Cardiac muscle cell (in vitro differentiated cells and primary cell): ENCODE measurements at places on chromosomes 11 and 22.
A peak's percentile ranks its signal among the peaks of the same experiment; 100 is the strongest.

- H3K4me1 ChIP-seq: no peaks in the 10 kb centered on the region
- H3K27ac ChIP-seq: no peak overlapping the region
- no peak overlapping the region for H3K4me3 ChIP-seq
- peaks cover 31% of the 10 kb centered on the region for H3K27me3 ChIP-seq
Measured at GRCh38 chr11:19789835-19790710, 77.4 kb downstream of the NAV2 start.

GRCh38 chr11:122100037-122100755 is 15.8 kb downstream of the BLID start:
- peak; percentile 87 for DNase-seq
- H3K27ac ChIP-seq: peak overlapping the region; percentile 91
- peaks cover 30% of the 10 kb centered on the region for H3K4me1 ChIP-seq
- peak overlapping the region; percentile 61 for H3K4me3 ChIP-seq
- no peaks in the 10 kb centered on the region for H3K36me3 ChIP-seq

DNA sequence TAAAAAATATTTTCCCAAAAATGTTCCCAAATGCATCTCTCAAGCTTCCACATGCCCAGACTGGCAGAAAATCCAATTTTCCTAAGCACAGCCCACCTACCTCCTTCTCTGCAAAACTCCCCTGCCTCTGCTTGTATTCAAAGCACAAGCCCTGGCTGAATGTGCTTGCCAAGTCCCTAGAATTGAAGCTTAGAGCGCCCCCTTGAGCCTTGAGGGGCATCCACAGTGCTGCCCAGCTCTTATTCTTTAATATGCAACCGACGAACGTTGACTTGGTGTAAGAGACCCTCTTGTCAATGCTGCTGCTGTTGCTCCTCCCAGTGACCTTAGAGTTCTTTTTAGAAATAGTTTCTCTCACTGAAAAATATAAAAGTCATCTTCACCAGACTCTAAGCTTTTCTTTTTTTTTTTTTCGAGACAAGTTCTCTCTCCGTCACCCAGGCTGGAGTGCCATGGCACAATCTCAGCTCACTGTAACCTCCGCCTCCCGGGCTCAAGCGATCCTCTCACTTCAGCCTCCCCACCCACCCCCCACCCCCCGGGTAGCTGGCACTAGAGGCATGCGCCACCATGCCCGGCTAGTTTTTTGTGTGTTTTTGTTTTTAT is 63.5 kb upstream of the CAPRIN1 start:
- H3K27me3 ChIP-seq: no peaks in the 10 kb centered on the region
- H3K4me1 ChIP-seq: no peaks in the 10 kb centered on the region
- DNase-seq: peak; percentile 93
- H3K4me3 ChIP-seq: no peak overlapping the region
- no peak overlapping the region for H3K27ac ChIP-seq

- peak overlapping the region; percentile 52 for H3K27ac ChIP-seq
- H3K4me3 ChIP-seq: no peak overlapping the region
- DNase-seq: peak; percentile 5
- H3K36me3 ChIP-seq: peaks cover 7% of the 10 kb centered on the region
- H3K4me1 ChIP-seq: no peaks in the 10 kb centered on the region
- no peaks in the 10 kb centered on the region for H3K27me3 ChIP-seq
Measured at GRCh38 chr11:73716153-73717056, 44.5 kb downstream of the RAB6A start.

- peaks cover 3% of the 10 kb centered on the region for H3K36me3 ChIP-seq
- no peaks in the 10 kb centered on the region for H3K27me3 ChIP-seq
- DNase-seq: no peak
- H3K4me3 ChIP-seq: no peak overlapping the region
- no peak overlapping the region for H3K27ac ChIP-seq
Measured at GRCh38 chr11:113365895-113366294, 21.7 kb upstream of the ANKK1 start.

DNA sequence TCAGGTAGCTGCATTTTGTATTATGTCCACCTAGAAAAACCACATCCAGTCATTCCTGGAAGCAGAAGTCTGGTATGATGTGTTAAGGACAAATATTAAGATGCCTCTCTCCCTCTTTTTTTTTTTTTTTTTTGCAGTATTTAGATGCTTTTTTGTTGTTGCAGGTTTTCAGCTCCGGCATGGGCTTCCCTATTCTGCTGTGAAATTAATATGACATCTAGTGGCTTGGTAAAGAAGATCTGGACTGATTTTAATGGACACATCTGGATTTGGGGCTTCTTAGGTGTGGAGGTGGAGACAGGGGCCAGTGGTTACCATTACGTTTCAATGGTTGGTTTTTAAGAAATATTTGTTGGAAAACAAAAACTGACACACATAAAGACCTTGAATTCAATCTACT is 47.5 kb upstream of the RASSF10 start:
- no peaks in the 10 kb centered on the region for H3K36me3 ChIP-seq
- peaks cover 5% of the 10 kb centered on the region for H3K27me3 ChIP-seq
- no peaks in the 10 kb centered on the region for H3K4me1 ChIP-seq
- DNase-seq: no peak
- no peak overlapping the region for H3K27ac ChIP-seq
- H3K4me3 ChIP-seq: no peak overlapping the region

DNA sequence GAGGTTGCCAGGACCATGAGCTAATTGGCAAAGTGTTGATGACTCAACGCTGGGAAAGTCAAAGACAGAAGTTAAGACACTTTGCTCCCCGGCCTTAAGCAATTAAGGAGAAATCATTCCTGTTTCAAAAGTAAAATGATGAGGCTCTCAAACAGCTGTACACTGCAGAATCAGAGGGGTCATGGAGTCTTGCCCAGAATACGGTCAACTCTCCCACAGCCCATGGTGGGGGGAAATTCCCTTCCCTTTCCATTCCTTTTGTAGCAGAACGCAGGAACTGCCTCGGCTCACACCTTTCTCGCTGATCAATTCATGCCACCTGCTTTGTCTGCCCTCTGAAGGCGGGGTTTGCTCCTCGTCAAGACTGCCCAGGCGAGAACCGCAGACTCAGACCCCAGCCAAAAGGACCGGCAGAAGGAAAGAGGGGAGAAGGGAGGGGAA is 52.8 kb downstream of the MN1 start:
- H3K4me1 ChIP-seq: peaks cover 13% of the 10 kb centered on the region
- H3K27me3 ChIP-seq: peaks cover 6% of the 10 kb centered on the region
- no peak overlapping the region for H3K27ac ChIP-seq

DNA sequence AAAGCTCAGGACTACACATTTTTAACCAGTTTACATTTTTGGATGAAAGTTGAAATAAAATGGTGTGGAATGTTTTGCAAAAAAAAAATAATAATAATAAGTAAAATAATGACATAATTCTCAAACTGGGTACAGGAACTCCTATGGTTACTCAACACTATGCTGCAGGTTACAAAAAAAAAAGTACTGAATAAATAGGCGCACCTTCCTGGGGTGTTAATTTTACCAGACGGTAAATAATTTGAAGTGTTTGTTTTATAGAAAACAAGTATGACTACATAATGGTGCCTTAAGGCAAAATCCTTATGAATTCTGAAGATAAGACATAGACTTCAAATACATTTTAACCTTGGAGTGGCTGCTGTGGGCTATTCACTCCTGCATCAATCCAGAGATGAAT is 76.5 kb downstream of the RELT start:
- no peak overlapping the region for H3K4me3 ChIP-seq
- no peak for DNase-seq
- H3K27ac ChIP-seq: no peak overlapping the region
- peaks cover 9% of the 10 kb centered on the region for H3K4me1 ChIP-seq
- no peaks in the 10 kb centered on the region for H3K27me3 ChIP-seq

GRCh38 chr11:9568161-9568853 is 5.2 kb upstream of the WEE1 start:
- H3K4me3 ChIP-seq: no peak overlapping the region
- no peaks in the 10 kb centered on the region for H3K36me3 ChIP-seq
- peak overlapping the region; percentile 98 for H3K27ac ChIP-seq
- no peaks in the 10 kb centered on the region for H3K27me3 ChIP-seq
- no peak for DNase-seq

DNA sequence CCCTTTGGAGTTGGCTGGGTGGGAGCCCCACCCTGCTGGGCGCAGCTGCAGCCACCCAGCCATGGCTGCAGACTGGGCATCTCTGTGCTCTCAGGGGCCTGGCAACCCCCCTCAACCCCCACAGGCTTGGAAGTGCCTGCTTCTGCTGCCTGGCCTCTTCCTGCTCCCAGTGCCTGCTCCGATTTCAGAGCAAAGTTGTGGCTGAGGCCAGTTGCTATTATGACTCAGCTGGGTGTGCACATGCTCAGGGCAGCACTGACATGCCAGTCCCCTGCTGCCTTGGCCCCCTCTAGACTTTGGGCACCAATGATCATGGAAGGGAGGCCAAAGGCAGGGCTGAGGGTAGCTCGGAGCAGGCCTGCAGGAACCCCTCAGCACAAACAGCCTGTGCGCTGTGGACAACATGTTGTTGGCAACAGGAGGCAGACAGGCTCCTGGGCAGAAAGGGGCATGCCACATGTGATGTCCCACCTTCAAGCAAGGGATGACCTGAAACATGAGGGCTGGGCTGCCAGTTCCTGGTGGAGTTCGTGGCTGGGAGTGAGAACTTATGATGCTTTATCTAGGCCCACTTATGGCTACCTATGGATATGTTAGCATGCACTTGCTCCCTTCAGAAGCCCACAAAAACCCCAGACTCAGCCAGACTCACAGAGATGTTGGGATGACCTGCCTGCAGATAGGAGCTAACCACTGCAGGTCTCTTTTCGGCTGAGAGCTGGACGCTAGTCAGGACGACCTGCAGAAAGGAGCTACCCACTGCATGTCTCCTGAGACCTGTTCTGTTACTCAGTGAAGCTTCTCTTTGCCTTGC is 96.4 kb upstream of the AMOTL1 start:
- H3K27ac ChIP-seq: no peak overlapping the region
- H3K4me1 ChIP-seq: no peaks in the 10 kb centered on the region
- H3K36me3 ChIP-seq: no peaks in the 10 kb centered on the region
- no peak for DNase-seq
- H3K27me3 ChIP-seq: no peaks in the 10 kb centered on the region

DNA sequence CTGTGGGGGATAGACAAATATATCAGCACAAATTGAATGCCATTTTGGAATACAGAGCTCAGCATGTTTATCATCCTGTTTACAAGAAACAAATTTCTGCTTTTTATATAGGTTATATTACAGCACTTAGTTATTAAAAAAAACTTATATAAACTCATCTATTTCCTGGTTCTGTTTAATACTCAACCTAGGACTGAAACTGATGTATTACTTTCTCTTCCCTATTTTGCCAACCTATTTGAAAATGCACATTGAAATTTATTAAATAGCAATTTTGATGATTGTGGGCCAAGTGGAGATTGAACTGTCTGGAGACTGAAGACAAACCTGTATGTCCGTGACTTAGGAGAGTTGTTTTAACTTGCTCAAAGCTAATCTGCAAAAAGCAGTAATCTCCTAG is 288.3 kb upstream of the ANO3 start:
- no peaks in the 10 kb centered on the region for H3K36me3 ChIP-seq
- H3K27me3 ChIP-seq: peaks cover 88% of the 10 kb centered on the region
- H3K27ac ChIP-seq: no peak overlapping the region
- DNase-seq: no peak

GRCh38 chr11:11947825-11948224 is 60.6 kb downstream of the DKK3 start:
- H3K36me3 ChIP-seq: peaks cover 65% of the 10 kb centered on the region
- H3K4me1 ChIP-seq: peaks cover 6% of the 10 kb centered on the region
- no peak for DNase-seq
- H3K27ac ChIP-seq: peak overlapping the region; percentile 17
- H3K27me3 ChIP-seq: no peaks in the 10 kb centered on the region

GRCh38 chr11:3738241-3738640 is 59.1 kb downstream of the NUP98 start:
- H3K27me3 ChIP-seq: no peaks in the 10 kb centered on the region
- H3K4me3 ChIP-seq: no peak overlapping the region
- no peaks in the 10 kb centered on the region for H3K4me1 ChIP-seq

- H3K4me1 ChIP-seq: no peaks in the 10 kb centered on the region
- H3K27ac ChIP-seq: no peak overlapping the region
- DNase-seq: no peak
- no peaks in the 10 kb centered on the region for H3K36me3 ChIP-seq
Measured at GRCh38 chr22:48857202-48857805, 970.4 kb downstream of the BRD1 start.

DNA sequence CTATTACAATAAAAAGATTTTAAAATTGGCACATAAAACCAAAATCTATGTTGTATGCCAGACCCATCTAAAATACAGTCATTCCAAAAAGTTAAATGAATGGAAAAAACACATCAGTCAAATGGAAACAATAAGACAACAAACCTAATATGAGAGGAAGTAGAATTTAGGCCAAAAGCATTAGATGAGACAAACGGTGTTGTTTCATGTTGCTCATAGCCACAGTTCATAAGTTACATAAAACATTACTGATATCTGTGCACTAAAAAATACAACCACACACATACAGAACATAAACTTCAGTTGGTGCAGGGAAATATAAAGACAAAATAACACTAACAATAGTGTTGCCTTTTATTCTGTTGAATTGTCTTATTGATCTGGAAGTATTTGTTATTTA is 661.9 kb downstream of the CNTN5 start:
- H3K36me3 ChIP-seq: no peaks in the 10 kb centered on the region
- peaks cover 9% of the 10 kb centered on the region for H3K4me1 ChIP-seq
- H3K27ac ChIP-seq: no peak overlapping the region
- no peak overlapping the region for H3K4me3 ChIP-seq
